Heart right ventricle (tissue), 16 donors: ENCODE measurements at places on chromosomes 11 and 22. TPM values are rescaled to one million over a fixed set of nuclear protein-coding genes. Genes with fewer than 3 reads are reported as not detected.

Gene KRTAP5-9
- polyA plus RNA-seq = not detected

Gene EXPH5
- polyA plus RNA-seq = 0.51 TPM

Gene MRGPRE
- not detected for polyA plus RNA-seq

Gene XKR3
- not detected for polyA plus RNA-seq

Gene ROBO3
- polyA plus RNA-seq = 19.8 TPM

Gene DDI1
- not detected for polyA plus RNA-seq

Gene MB
- 8,931 TPM for polyA plus RNA-seq

Gene FLRT1
- polyA plus RNA-seq = 0.22 TPM

Gene LRFN4
- polyA plus RNA-seq = 13.7 TPM

Gene WBP2NL
- 0.12 TPM for polyA plus RNA-seq

Gene OR10A2
- not detected for polyA plus RNA-seq

Gene OR5F1
- not detected for polyA plus RNA-seq

- no peak for DNase-seq
These were observed 163.9 kb downstream of the TRIM29 start for GRCh38 chr11:119974051-119974450.

- DNase-seq = peak; percentile 31
These were observed 741 bp downstream of the CARS1 start for GRCh38 chr11:3056296-3057068.

- DNase-seq = no peak
These were observed 157.5 kb upstream of the E2F8 start for GRCh38 chr11:19398273-19398672.

DNA sequence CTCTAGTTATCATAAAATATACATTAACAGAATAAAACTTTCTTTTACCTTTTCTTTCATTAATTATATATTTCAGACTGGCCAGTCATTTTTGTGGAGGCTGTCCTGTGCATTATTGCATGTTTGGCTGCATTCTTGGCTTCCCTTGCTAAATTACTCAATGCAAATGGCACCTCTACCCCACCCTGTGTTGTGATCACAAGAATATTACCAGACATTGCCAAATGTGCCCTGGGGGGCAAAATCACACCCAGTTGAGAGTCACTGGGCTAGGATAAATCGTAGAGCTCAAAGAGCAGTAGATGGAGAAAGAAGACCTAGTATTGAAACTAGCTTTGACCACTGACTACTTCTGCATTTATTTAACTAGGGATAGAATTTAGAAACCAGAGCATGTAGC lies 1257.8 kb upstream of the TENM4 start:
- no peak for DNase-seq

GRCh38 chr11:78149646-78150045 lies 10.2 kb upstream of the ALG8 start:
- no peak for DNase-seq

DNA sequence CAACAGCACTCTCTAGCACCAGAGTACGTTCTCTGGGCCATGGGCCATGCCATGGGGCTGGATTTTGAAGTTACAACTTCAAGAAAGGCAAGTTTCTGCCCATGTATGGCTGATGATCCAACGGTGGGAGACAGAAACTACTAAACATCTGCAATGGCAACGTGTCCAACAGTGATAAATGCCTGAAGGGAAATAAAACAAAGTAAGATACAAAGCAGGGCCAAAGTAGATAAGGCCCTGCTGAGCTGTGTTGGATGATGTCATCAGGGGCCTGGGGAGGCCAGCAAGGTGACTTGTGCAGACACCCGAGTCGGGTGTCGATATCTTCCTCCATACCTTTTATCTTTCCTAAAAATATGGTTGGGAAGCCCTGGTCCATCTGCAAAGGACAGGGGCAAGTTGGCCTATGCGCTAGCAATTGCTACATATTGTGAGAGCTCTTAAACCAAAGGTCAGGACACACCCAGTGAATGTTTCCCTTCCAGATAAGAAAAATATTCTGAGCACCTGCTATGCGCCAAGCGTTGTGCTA lies 487.2 kb downstream of the MN1 start:
- no peak for DNase-seq

DNA sequence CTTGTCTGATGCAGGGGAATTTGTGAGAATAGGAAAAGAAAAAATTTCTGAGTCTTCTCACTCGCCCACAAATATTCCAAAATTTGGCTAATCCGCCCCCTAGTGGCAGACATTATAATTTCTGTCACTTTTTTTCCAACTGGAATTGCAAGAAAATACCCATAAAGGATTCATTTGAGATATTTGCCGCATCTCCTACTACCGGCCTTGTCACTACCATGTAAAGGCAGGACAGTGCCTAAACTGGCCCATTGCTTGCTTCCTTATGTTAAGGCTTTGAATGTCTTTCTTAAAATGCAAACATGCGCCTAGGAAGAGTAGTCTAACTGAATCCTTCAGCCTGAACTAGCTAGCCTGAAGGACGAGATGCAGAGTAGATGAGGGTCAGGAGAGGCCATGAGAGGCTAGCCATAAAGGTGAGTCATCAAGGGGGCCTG lies 9.3 kb upstream of the CEP295 start:
- no peak for DNase-seq

GRCh38 chr22:47200273-47201051 lies 438.0 kb downstream of the TBC1D22A start:
- no peak for DNase-seq

GRCh38 chr22:25364281-25364680 lies 144.8 kb downstream of the CRYBB2 start:
- DNase-seq = no peak

GRCh38 chr11:66862559-66863037 lies 5.7 kb downstream of the LRFN4 start:
- no peak for DNase-seq

- no peak for DNase-seq
These were observed 8.7 kb downstream of the TEAD1 start for GRCh38 chr11:12682737-12683500.

GRCh38 chr22:22392131-22392530 lies 116.4 kb downstream of the ZNF280B start:
- no peak for DNase-seq

DNA sequence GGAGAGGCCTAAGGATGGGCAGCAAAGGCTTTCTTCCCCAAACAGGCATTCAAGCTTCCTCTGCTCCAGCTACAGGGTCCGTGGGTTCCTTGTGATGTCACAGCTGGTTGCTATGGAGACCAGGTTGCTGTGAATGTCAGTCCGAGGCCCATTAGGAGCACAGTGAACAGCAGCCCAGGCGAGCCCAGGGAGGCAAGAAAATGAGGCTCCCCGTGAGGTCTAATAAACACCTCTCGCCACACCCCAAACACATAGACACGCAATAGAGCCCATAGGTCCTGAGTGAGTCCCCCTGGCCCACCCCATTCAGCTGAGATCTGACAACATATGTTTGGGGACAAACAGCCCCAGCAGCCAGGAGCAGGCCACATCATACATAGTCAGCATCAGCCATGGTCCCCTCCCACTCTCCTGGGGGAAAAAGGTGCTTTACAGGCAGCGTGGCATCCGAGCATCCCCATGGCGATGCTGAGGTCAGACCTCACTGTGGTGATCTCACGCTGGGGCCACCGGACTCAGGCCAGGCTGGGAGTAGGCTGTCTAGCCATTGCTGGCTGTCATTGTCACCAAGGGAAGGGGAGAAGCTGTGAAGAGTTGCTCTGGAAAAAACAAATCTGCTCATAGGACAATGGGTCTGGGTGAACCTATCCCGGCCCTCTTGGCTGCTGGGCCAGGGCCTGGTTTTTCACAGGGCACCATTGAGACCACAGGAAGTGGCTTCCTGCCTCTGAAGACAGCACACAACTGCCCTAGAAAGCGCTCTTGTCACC lies 23.1 kb upstream of the TP53I11 start:
- DNase-seq = no peak

- no peak for DNase-seq
These were observed 73.1 kb downstream of the ARHGAP32 start for GRCh38 chr11:129119036-129119435.

- peak; percentile 11 for DNase-seq
These were observed 222.2 kb downstream of the C11orf87 start for GRCh38 chr11:109644152-109644551.

DNA sequence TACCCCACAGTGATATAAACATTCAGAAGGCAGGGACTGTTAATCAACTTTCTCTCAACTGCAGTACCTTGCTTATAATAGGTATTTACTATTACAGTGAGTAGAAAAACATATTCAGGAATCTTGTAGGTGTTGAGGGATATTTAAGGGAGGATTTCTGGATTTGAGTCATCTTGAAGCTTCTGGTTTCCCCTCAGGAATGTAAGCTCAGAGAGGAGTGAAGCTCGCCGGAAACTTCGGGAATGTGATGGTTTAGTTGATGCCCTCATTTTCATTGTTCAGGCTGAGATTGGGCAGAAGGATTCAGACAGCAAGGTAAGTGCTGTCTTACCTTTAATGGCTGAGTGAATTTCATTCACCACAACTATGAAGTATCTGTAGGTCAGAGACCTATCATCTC lies 42.9 kb downstream of the CTNND1 start:
- DNase-seq = no peak

DNA sequence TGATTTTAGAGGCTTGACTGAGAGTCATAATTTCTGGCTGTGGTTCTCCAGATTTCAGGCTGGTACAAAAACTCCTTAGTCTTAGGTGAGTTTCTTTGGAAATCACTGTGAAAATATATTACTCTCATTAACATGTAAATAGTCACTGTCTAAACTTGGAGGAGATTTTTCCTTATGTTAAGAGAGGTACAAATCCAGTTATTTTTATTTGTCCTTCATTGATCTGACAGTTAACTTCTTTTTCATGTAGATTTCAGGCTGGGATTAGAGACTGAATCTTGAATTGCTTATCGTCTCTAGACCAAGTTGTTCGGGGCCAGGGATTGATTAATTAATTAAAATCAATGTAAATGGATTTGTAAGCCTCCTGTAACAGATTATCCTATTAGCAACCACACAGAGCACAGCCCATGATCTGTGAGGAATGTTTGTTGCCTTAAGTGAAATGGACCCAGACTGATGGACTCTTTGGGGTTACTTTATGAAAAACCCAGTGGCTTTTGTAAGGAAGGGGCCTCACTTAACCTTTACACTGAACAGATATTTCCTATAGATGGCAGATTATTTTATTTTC lies 21.1 kb downstream of the TEAD1 start:
- DNase-seq = no peak

DNA sequence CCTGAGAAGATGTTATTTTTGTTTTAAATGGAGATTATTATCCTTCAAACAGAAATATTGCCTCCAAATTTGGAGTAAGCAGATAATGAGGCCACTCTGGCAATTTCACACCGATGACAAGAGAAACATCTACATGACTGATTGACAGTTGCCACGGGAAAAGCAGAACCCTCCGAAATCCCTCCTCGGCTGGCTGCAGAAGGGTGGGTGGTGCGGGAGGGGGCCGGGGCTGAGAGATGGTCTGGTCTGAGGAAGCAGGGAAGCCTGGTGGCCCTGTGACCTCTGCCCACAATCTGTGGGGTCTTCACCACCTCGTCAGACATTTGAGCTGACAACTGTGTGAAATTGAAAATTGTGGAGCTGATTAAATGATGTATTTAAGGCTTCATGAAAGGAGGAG lies 503.2 kb downstream of the MN1 start:
- DNase-seq = no peak

- DNase-seq = peak; percentile 40
These were observed 560.9 kb downstream of the MIAT start for GRCh38 chr22:27218012-27218920.

GRCh38 chr11:32297611-32298011 lies 137.7 kb downstream of the WT1 start:
- no peak for DNase-seq

- DNase-seq = no peak
These were observed 10.9 kb downstream of the SRPRA start for GRCh38 chr11:126257764-126258163.

DNA sequence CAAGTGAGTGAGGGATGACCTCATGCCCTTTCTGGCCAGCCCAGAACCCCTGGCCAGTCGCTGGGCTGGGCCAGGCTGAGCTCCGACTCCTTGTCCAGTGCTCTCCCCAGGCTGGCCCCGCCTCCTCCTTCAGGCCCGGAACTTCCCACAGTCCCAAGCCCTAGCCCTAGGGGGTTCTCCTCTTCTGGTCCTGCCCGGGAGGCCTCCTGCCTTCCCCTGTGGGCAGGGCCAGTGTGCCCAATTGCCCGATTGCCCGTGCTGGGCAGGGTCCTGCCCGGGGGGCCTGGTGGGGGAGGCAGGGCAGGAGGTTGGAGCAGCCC lies 4.2 kb downstream of the TCIRG1 start:
- no peak for DNase-seq

GRCh38 chr22:16956290-16956689 lies 51.7 kb downstream of the GAB4 start:
- DNase-seq = no peak

GRCh38 chr11:2175659-2176058 lies 4.0 kb upstream of the TH start:
- DNase-seq = no peak

GRCh38 chr11:109853156-109853776 lies 239.9 kb upstream of the ZC3H12C start:
- DNase-seq = no peak

DNA sequence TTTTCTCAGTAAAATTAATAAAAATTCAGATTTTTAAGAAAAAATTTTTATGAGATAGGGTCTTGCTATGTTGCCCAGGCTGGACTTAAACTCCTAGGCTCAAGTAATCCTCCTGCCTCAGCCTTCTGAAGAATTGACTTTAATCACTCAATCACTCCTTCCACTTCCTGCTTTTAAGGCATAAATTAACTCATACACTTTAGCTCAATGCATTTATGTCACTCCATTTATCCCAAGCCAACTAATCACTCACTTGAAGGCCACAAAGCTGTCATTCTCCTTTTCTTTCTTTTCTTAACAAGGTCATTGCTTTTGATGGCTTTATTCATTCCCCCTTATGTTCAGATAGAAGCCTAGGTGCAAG lies 877 bp downstream of the ALG9 start:
- DNase-seq = no peak

GRCh38 chr11:35308157-35308556 lies 111.2 kb downstream of the SLC1A2 start:
- DNase-seq = no peak

- no peak for DNase-seq
These were observed 10.9 kb downstream of the ACO2 start for GRCh38 chr22:41479671-41480396.
